CD4-positive, CD25-positive, alpha-beta regulatory T cell (primary cell): ENCODE measurements at places on chromosomes 12 and 14. TPM values are rescaled to one million over a fixed set of nuclear protein-coding genes. Genes with fewer than 3 reads are reported as not detected.

GTF2H3 gene
- 15.3 TPM for total RNA-seq

DNA sequence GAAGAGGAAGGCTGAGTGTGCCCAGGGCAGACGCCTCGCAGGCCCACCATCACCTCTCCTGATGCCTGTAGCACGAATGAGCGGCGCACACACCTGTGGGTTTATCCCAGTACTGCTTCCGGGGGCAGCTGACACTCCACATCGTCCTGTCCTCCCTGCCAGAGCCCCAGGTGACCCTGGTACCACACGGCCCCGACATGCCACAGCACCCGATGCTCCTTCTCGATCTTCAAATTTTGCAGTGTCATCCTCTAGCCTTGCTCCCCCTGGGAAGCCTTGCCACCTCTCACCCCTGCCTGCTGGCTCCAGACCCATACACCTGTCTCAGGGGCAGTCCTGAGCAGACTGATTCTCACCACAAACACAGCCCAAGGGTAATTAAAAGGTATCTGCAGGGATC lies 40.6 kb downstream of the ANO2 start:
- no peak overlapping the region for H3K4me3 ChIP-seq
- H3K27ac ChIP-seq = no peak overlapping the region
- H3K27me3 ChIP-seq = no peaks in the 10 kb centered on the region
- H3K36me3 ChIP-seq = no peaks in the 10 kb centered on the region

STON2 gene
- total RNA-seq = 4.4 TPM

DNA sequence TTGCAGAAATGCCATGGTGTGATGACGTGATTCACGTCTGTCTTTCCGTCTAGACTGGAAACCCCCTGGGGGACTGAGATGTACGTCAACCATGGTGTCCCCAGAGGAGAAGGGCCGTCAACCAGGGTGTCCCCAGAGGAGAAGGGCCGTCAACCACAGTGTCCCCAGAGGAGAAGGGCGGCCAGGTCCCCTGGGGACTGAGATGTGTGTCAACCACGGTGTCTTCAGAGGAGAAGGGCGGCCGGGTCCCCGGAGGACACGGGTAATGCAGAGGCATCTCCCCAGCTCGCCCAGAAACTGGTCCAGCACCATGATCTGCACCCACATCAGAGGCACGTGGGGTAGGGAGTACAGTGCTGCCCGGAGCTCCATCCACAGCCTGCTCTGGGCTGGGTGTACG lies 30.6 kb upstream of the GALNT9 start:
- H3K27ac ChIP-seq = no peak overlapping the region
- no peak for DNase-seq
- H3K4me3 ChIP-seq = no peak overlapping the region
- H3K4me1 ChIP-seq = no peaks in the 10 kb centered on the region
- H3K36me3 ChIP-seq = no peaks in the 10 kb centered on the region
